ENCODE measurements at places on chromosomes 1 and 21.

DNA sequence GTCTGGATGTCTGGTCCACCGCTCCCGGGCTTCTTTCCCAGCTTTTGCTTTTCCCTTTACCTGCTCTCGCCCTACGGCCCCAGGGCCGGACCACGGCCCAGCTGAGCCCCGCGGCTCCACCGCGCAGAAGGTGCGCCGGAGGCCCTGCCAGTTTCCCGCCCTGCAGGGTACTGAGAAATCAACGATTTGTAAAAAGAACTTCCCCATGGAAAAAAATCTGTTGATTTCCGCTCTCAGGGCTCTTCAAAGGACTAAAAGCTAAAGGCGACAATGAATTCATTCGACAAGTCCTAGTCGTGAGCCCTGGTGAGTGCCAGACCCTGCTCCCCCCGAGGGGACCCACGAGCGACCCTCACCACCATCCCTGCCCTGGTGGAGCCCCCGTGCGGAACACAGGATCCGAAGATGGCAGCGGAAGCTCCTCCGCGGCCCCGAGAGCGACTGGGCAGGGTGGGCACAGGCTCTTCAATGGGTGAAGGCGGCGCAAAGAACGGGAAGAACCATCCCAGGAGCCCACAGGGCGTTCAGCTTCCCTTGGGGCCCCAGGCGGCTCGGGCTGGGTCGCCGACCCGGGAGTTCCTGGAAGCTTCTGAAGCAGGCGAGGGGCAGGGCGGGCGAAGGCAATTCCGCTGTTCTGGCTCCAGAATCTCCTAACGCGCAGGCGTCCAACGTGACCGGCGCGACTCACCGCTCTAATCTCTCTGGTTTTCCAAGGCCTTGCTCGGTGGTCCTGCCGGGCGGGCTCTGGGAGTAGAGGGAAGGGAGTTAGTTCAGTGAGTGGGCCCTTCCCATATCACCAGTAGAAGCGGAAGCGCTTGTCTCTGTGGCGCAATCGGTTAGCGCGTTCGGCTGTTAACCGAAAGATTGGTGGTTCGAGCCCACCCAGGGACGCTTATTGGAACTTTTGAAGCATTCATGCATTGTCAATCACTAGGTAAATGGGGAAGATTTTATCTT, 6.6 kb upstream of the RNU1-2 start:
- H3K36me3 ChIP-seq: no peaks in the 10 kb centered on the region
- peak overlapping the region; percentile 93 for H3K27ac ChIP-seq
- H3K4me3 ChIP-seq: peak overlapping the region; percentile 74

DNA sequence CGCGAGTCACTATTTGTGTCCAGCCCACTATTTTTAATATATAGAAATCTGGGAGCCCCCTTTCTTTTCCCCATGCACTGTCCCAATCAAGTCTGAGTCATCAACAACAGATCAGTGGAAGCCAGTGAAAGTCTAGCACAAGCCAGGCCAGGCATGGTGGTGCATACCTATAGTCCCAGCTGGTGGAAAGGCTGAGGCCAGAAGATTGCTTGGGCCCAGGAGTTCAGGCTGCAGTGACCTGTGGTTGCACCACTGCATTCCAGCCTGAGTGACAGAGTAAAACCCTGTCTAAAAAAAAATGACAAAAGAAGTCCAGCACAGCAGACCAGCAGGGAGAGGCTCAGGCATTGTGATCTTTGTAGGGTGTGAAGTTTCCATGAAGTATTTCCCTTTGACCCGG, 9.0 kb upstream of the RPL5 start:
- H3K4me1 ChIP-seq: no peaks in the 10 kb centered on the region
- no peaks in the 10 kb centered on the region for H3K36me3 ChIP-seq
- no peak overlapping the region for H3K27ac ChIP-seq
- H3K4me3 ChIP-seq: no peak overlapping the region
- no peak for DNase-seq
- no peaks in the 10 kb centered on the region for H3K27me3 ChIP-seq

- H3K27me3 ChIP-seq: no peaks in the 10 kb centered on the region
- no peaks in the 10 kb centered on the region for H3K36me3 ChIP-seq
- peak overlapping the region; percentile 96 for H3K27ac ChIP-seq
- H3K4me3 ChIP-seq: peak overlapping the region; percentile 87
- no peak for DNase-seq
- H3K4me1 ChIP-seq: peaks cover 24% of the 10 kb centered on the region
These were observed 674 bp downstream of the CEP350 start for GRCh38 chr1:179955287-179955680.

GRCh38 chr1:110390096-110390495, 730 bp downstream of the SLC16A4 start:
- H3K4me3 ChIP-seq: peak overlapping the region; percentile 56
- peaks cover 15% of the 10 kb centered on the region for H3K36me3 ChIP-seq
- DNase-seq: no peak
- peak overlapping the region; percentile 94 for H3K27ac ChIP-seq

DNA sequence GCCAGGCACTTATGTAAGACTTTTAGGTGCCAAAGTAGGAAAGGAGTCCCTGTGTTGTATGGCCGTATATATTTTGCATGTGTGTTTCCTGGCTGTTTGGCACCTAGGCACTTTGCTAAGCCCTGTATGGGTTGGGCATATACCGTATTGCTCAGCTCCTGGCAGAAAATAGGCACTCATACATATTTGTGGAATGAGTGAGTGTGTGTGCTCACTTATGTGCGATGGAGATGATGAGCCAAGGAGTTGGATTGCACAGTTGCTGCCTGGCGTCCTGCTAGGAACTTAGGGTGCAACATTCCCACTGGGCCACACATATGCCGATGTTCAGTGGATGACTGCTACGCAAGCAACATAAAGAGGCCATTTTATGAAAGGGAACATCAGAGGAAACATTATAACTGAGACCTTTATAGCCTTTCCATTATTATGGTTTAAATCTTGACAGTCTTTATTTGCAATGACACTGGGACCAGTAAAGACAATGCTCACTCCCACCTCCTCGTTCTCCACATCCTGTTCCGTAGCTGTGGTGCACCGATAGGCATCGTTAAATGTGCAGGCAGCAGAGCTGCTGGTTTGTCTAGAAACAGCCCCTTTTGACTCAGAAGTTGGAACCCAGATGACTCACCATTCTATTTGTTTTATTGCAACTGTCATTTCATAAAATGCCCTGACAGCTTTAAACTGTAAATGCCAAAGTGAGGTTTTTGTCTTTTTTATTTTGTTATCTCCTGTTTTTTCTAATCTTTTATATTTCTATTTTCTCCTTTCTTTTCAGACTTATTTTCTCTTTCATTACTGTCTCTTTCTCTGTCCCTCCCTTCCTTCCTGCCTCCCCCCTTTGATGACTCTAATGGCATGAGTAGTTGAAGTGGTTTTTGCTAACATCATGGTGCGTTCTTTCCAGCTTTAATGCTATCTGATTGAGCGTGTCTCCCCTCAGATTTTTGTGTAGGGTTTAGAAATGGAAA, 36.1 kb downstream of the PEX14 start:
- peak overlapping the region; percentile 27 for H3K27ac ChIP-seq
- H3K4me3 ChIP-seq: no peak overlapping the region
- H3K36me3 ChIP-seq: no peaks in the 10 kb centered on the region
- DNase-seq: no peak
- no peaks in the 10 kb centered on the region for H3K27me3 ChIP-seq
- peaks cover 47% of the 10 kb centered on the region for H3K4me1 ChIP-seq

GRCh38 chr1:6645018-6645417, 20.4 kb downstream of the THAP3 start:
- no peak overlapping the region for H3K4me3 ChIP-seq
- DNase-seq: no peak
- H3K27me3 ChIP-seq: no peaks in the 10 kb centered on the region
- no peak overlapping the region for H3K27ac ChIP-seq
- H3K4me1 ChIP-seq: no peaks in the 10 kb centered on the region

GRCh38 chr1:114135786-114136185, 17.9 kb downstream of the SYT6 start:
- DNase-seq: no peak
- H3K27ac ChIP-seq: no peak overlapping the region
- peaks cover 10% of the 10 kb centered on the region for H3K27me3 ChIP-seq
- peaks cover 4% of the 10 kb centered on the region for H3K4me1 ChIP-seq

- DNase-seq: no peak
- no peaks in the 10 kb centered on the region for H3K27me3 ChIP-seq
- H3K4me3 ChIP-seq: no peak overlapping the region
- no peak overlapping the region for H3K27ac ChIP-seq
These were observed 41.8 kb upstream of the PWP2 start for GRCh38 chr21:44065428-44065827.

All from mesothelial cell of epicardium (in vitro differentiated cells).